Stromal cell of bone marrow (primary cell): ENCODE measurements at places on chromosomes 1 and 21.

DNA sequence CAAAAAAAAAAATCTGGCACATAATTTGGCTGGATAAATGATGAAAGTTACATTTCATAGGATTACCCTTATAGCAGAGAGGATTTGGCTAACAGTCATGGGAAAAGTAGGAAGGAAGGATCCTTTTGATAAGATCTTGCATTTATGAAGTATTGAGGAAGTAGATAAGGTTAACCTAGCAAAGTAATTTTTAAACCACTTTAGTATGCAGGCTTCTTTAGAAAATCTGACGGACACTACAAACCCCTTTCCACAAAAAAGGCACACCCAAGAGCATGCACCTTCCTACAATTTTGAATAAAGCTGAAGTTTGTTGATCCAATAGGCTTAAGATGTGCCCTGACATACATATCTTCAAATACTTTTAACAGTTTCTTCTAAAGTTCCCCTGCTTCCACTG is 275.2 kb downstream of the GRIK1 start:
- no peak for DNase-seq

DNA sequence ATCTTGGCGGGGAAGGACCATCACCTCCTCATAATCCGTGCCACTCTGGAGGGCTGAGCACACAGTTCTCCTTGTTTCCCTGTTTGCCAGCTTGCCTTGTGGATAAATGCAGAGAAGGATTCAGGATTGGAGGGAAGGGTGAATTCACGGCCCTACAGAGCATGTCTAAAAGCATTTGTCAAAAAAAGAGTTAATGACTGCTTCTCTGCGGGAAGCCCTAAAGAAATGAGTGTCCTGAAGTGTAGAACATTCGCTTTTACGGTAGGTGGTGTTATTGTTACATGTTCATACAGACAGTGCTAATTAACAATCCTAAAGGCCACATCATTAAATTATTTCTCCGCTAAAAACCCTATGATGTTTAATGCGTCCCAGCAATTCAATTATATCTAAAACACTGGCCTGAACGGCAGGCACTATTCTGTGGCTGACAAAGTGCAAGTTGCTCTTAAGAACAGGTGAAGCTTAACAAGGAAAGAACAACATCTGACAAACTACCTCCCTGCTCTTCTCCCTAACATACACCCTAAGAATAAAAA is 112.3 kb upstream of the NFIA start:
- no peak for DNase-seq

- DNase-seq = no peak
Observed at GRCh38 chr1:9126511-9126910, 2.4 kb downstream of the GPR157 start.

GRCh38 chr1:198199105-198199504 is 42.3 kb downstream of the NEK7 start:
- DNase-seq = no peak

- DNase-seq = no peak
Observed at GRCh38 chr1:36595349-36595748, 112.6 kb upstream of the CSF3R start.

DNA sequence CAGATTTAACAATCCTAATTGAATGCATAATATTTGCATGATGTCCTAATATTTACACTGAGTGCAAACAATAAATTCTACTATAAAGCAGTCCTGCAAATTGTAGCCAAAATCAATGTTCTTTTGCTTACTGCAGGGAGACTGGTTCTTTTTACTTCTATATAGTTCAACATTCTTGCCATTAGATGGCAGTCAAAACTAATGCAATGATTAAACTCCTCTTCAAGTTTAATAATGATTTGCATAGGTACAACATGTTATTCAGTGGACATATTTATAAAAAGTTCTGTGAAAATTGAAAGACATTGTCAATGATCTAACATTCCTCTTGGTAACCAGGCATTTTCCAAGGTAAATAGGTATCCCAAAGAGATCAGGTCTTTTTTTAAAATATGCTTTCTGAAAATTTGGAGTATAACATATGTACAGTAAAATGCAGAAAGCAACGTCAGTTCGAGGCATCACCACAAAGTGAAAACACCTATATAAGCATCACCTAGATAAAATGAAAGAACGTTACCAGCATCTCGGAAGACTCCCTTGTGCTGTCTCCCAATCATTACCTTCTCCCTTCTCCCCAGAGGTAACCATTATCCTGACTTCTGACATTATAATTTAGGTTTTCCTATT is 9.8 kb upstream of the FNBP1L start:
- peak; percentile 29 for DNase-seq

- no peak for DNase-seq
Observed at GRCh38 chr1:1542766-1543705, 2.6 kb upstream of the TMEM240 start.

DNA sequence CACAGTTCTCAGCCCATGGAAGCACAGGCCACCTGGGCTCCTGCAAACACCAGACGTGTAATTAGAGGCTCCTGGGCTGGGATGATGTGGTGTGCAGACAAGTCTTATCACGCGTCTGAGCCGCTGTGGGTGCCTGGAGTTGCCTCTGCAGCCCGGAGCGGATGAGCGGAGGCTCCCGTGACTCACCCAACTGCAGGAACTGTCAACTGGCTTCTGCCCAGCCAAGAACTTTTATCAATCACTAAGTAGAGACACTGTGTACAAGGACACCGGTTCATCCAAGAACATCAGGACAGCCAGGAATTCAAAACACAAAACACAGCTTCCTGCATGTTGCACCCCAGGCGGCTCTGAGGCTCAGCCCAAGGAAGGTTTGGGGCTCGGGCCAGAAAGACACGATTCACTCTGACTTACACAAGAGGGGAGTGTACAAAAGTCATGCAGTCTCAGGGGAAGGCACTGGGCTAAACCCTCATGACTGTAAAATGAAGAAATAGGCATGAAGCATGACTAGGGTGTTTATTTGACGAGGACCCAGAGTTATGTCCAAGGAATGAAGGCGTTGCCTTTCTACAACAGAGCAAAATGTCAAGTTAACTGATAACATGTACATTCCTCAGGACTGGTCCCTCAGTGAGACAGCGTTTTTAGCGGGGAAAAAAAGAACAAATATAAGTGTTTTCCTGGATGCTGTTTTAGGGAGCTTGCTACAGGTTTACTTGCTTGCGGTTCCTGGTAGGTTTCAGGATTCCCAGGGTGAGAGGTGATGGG is 21.1 kb downstream of the ERRFI1 start:
- DNase-seq = peak; percentile 96

GRCh38 chr21:28801906-28802305 is 190.8 kb downstream of the LTN1 start:
- no peak for DNase-seq

DNA sequence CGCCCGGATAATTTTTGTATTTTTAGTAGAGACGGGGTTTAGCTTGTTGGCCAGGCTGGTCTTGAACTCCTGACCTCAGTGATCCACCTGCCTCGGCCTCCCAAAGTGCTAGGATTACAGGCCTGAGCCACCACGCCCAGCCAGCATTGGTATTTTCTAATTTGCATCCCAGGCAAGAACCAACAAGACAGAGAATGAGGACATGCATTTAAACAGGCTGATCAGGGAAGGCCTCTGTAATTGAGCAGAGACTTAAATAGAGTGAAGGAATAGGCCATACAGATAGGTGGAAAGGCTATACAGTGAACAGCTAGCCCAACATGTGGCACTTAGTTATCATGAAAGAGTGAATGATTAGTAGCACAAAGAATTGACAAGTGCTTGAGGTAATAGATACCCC is 230.4 kb downstream of the SLC35F3 start:
- no peak for DNase-seq

DNA sequence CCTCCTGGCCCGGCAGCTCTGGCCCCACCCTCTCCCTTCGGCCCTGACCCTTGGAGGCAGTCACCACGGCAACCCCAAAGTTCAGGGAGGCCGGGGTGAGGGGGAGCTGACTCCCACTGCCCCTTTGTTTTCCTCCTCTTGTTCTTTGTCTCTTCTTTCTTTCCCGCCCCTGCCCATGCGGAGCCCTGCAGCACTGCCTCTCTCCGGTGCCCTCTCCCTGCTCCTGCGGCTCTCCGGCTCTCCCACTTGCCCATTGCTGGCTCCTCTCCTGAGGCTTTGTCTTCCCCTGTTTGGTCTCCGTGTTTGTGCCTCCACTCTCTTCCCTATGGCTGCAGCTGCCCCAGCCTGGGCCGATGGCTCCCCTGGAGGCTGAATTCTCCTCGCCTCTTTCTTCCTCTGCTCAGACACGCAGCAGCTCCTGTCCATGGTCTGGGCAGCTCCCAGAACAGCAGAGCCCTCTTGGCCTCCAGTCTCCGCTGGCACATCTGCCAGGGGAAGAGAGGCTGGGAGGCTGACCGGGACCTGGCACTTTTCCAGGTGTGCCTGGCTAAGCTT is 5.8 kb downstream of the CELSR2 start:
- no peak for DNase-seq

DNA sequence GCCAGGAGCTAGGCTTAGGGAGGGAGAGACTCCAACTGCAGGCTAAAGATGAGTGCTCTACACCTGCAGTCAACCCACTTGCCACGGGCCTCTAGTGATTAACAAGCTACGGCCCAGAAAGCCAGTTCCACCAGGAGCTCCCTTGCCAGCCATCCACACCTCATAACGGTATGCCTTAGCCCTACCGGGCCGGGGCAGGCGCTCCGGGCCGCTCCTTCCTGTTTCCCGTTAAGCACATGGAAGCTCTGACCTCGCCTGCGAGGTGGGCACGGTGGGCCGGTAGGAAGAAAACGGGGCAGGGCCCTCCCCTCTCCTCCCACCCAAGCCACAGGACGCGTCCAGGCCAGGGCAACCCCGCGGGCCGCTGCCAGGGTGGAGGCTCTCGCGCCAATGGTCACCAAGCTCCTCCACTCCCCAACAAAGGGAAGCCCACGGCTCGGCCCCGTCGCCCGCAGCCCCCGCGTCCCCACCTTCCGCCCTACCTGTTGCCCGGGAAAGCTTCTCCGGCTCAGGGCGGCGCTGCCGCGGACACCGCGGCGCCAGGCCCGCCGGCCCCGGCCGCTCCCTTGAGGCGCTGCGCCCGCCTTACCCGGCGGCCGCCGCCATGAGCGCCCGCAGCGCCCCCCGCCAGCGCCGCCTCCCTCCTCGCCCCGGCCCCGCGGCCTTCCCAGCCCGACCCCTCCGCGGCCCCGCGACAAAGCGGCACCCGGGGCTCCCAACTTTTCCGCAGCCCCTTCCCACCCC is 627 bp downstream of the CERS2 start:
- no peak for DNase-seq

- no peak for DNase-seq
Observed at GRCh38 chr1:12434174-12434573, 183.8 kb downstream of the DHRS3 start.

- no peak for DNase-seq
Observed at GRCh38 chr1:66546047-66546810, 12.3 kb downstream of the SGIP1 start.

DNA sequence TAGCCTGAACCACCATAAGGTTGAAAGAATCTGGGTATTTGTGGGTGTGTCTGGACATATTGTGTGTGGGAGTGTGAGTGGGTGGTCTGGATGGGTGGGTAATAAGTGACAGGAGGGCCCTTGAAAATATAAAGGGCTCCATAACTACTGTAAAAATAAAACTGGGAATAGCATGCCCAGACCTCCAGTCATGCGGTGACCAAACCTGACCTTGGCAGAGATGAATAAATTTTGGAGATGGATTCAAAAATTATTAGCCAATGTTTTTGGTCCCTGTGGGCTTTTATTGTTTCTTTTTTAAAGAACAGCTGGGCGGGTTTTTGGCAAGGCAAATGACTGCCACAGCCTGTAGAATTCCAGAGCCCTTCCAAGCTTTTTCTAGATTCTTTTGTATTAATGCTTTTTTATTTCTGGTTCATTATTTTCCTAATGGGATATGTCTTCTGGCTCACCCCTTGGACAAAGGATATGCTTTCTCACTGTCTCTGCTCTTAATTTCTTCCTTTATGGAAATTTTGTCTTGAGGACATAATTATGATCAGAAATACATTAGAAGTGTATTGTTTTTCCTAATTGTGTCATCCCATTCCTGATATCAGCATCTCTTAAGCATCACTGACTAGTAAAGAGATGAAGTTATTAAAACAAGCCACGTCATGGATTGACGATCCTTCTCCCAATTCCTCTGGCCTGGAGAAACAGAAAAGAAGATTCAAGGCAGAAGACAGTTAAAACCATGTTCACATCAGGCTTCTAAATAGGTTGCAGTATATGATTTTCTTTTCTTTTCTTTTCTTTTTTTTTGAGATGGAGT is 69.5 kb downstream of the NTMT2 start:
- DNase-seq = peak; percentile 74

DNA sequence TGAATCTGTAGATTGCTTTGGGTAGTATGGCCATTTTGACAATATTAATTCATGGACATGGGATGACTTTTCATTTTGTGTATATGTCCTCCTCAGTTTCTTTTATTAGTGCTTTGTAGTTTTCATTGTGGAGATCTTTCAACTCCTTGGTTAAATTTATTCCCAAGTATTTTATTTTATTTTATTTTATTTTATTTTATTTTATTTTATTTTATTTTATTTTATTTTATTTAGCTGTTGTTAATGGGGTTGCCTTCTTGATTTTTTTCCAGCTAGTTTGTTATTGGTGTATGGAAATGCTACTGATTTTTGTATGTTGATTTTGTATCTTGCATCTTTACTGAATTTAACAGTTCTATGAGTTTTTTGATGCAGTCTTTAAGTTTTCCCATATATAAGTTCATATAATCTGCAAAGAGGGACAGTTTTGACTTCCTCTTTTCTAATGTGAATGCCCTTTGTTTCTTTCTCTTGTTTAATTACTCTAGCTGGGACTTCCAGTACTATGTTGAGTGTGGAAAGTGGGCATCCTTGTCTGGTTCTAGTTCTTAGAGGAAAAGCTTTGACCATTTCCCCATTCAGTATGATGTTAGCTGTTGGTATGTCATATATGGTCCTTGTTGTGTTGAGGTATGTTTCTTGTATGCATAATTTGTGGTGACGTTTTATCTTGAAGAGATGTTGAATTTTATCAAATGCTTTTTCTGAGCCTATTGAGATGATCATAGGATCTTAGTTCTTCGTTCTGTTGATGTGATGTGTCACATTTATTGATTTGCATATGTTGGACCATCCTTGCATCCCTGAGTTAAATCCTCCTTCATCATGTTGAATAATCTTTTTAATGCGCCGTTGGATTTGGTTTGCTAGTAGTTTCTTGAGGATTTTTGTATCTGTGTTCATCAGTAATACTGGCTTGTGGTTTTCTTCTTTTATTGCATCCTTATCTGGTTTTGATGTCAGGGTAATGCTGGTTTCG is 14.3 kb downstream of the CEPT1 start:
- DNase-seq = no peak

DNA sequence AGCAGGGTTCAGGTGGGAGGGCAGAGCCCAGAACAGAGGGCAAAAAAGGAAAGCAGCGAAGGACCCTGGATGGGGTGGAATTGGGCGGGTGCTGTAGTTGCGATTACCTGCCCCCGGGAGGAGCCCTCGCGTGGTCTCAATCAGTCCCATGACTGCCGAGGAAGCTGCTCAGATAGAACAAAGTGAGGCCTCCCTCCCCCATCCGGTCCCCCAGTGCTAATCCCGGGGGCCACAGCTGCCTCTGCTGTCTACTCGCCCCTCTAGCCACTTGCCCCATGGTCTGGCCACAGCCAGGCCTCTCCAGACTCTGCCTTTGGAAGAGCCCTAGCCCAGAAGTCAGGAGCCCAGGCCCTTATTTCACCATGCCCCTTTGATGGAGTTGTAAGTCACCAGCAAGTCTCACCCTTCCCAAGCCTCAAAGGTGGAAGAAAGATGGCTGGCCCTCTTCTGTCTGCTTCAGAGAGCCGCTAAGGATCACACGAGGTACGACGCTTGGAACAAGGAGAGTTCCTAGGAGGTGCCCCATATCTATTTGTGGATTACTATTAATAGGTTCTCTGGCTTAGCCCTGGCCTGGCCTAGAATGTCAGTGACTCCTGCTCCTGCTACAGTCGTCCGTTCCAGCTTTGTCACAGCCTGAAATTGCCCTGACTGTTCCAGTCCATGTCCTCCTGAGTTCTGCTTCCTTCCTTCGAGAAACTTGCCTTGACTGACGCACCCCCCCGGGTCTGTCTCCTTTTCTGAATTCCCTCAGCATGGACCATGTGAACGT is 16.4 kb downstream of the ECHDC2 start:
- no peak for DNase-seq
